ENCODE measurements at places on chromosomes 6 and 20.

- DNase-seq: no peak
Measured at GRCh38 chr6:34143196-34143883, 2.5 kb downstream of the GRM4 start.

GRCh38 chr6:56101141-56101553 is 146.2 kb downstream of the COL21A1 start:
- DNase-seq: peak; percentile 86

- DNase-seq: no peak
Measured at GRCh38 chr6:137677709-137678108, 183.5 kb upstream of the OLIG3 start.

DNA sequence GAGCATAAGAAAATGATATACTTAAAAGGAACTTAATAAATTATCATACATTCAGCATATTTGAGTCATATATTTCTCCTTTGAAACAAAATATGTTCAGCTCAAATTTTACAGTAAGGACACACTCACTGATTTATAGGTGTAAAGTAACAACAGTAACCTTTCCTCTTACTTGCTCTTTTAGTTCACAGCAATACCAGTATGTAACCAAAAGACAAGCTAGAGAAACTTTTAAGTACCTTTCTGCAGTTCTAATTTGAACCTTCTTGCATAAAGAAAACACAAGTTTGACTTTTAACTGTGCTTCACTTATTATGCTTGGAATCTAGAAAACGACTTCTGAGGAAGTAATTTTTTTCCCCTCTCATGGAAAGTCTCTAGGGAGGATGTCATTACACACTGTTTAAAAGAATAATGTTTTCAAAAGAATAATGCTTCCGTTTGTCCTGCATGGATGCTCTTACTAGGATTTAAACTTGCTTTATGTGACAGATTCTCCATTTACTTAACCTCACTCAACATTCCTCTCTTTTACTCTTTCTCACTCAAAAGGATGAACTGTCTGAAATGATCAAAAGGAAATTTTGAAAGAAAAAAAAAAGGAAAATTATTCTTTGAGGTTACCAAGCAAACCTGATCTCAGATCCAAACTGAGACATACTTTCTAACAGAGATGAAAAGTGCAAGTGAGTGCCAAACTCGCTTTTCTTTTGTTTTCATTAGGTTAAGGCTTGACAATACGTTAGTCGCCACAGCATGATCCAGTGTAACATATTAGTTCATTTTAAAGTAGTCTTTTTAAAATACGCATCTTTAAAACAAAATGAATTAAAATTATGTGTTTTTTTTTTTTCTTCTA is 22.4 kb upstream of the CALHM6 start:
- DNase-seq: no peak

DNA sequence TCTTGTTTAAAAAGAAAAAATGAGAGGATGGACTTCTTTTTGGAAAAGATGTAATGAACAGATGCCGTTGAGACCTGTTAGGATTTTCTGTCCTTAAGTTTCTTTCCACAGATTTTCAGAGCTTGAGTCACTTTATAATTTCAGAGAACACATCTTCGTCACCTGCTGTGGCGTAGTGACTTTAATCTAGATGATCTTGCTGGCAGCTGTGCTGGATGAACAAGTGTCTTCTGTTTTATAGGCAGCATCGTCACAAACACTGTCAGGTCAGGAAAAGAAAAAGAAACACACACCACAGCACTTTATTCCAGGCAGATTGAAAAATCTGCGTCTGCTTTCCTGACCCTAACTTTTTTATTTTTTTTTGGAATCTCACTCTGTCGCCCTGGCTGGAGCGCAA is 35.7 kb upstream of the GCNT2 start:
- no peak for DNase-seq

DNA sequence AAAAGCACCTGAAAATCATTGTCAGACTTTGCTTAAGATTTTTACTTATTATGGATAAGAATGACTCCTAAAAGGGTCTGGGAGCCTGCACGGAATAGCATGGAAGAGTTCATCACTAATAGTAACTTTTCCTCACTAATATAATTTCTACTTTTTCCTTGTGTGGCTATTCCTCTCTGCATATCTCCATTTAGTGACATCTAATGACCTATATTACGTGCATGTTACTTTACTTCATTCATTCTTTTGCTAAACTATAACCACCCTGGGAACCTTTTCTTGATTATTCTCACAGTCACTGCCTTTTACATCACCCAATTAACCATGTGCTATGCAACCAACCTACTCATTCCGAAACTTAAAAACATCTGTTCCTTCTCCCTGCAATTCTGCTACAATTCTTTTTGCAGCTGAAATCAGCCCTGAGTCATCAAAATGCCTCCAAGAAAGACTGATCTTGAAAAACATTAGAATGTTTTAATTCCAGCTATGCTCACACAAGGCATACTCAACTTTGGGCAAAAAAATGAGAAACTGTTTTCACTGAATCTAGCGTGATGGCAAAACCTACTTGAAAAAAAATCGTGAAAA is 313.3 kb downstream of the RNGTT start:
- DNase-seq: peak; percentile 75

GRCh38 chr6:122014961-122015360 is 384.5 kb upstream of the HSF2 start:
- DNase-seq: peak; percentile 73

- DNase-seq: no peak
Measured at GRCh38 chr20:25356271-25356933, 34.2 kb downstream of the ABHD12 start.

DNA sequence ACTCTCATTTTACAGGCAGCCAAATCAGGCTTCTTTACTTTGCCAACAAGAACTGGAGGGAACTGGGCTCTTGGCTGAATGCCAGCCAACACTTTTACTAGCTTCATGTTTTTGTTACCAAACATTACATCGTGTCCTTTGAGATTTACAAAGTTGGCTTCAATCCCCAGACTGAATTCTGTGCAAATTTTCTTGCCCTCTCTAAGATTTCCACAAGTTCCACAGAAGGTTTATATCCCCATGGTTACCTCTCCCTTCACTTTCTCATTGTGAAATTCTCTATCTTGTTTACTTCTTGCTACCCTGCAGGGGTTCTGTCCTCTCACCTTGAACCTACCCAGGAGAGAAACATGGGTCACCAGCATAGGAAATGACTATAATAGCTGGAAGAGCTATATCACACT is 37.6 kb upstream of the PLCB1 start:
- peak; percentile 43 for DNase-seq

DNA sequence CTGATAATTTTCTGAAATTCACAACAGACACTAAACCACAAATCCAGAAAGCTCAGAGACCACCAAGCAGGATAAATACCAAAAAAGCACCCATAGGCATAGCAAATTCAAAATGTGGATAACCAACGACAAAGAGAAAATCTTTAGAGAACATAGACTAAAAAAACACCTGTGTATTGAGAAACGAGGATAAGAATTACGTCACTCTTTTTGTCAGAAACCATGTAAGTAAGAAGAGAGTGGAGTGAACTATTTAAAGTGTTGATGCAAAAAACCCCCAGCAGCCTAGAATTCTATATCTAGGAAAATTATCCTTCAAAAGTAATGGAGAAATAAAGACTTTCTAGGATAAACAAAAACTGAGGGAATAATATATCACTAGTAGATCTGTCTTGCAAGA is 126.9 kb upstream of the SCGN start:
- no peak for DNase-seq

DNA sequence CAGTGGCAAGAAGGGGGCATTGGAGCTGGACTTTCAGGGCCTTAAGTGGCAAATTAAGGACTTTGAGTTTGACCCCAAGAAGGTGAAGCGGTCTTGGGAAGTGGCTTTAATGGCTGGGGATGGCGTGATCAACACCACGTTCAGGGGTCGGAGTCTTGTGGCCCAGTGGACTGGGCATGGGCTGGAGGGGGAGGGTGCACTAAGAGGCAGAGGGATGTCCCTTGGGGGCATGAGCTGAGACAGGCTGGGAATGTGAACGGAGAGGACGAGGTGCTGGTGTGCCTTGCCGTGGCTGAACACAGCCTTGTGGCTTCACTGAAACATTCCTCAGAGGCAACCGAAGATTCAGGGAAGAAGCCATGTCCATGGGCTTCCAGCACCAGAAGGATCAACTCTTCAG is 227.0 kb downstream of the SYNDIG1 start:
- no peak for DNase-seq
